Stimulated activated CD8-positive, alpha-beta memory T cell treated with anti-CD3 and anti-CD28 coated beads, Interleukin-15, amount 100 ng/mL, for 4 hours (primary cell): ENCODE measurements at places on chromosomes 7 and 10.

DNA sequence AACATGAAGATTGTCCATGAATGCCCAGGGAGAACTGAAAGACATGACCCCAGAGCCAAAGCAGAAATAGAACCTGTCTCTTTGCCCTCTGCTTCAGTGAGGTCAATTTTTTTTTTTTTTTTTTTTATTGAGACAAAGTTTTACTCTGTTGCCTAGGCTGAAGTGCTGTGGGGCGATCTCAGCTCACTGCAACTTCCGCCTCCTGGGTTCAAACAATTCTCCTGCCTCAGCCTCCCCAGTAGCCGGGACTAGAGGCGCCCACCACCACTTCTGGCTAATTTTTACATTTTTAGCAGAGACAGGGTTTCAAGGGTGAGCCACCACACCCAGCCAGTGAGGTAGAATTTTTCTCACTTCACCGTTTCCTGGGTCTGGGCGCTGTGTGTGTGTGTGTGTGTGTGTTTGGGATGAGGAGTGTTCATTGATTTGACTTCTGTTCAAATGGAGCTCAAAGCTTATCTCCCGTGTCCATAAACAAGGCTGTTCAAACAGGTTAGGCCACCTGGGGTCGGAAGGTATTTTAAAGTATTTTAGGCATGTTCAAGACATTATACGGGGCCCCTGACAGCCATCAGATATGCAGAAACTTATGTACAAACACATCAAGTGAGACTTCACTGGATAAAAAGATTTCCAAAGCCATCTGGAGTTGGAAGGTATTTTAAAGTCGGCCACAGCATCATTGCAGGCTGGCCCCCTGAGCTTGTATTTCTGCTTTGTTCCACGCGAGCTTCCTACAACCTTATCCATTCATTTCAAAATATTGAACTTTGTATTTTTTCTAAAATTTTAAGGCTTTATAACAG, 93.8 kb downstream of the MAP3K8 start:
- DNase-seq = no peak

DNA sequence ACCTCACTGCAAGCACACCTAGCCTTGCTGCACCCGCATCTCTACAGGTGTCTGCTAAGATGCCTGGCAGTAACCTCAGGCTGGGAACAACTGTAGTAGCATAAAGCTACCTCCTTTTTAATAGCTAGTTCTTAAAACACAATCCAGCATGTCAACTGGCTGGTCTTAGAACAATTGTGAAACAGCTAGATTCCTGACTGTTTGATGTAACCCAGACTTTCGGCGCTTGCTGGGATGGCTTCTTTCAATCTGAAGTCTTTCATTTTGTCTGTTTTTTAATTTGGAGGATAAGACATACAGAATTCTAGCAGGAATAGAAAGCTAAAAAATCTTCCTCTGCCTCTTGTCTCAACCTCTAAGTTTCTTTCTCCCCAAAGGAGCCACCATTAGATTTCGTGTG, 59.8 kb downstream of the GSDME start:
- DNase-seq = no peak

GRCh38 chr7:14457568-14458453, 444.7 kb downstream of the DGKB start:
- no peak for DNase-seq

DNA sequence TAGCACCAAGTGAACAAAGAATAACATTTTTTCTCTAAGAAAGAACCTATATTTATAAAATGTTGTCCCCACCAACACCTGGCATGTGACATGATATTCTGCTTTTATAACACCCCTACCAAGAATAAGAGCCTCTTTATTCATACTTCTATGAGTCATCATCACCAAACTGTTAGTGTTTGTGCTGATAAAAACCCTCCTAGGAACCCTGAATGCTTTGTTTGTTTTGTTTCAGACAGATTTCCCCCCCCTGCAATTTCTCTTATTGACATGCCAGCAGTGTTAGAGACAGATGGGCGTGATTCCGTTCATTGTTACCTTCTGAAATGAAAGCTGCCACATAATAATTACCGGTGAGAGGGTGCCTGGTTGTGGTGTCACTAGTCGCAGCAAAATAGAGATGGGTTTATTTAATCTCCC, 651.1 kb downstream of the SORCS1 start:
- no peak for DNase-seq

GRCh38 chr10:13686331-13686752, 99.6 kb downstream of the PRPF18 start:
- no peak for DNase-seq

DNA sequence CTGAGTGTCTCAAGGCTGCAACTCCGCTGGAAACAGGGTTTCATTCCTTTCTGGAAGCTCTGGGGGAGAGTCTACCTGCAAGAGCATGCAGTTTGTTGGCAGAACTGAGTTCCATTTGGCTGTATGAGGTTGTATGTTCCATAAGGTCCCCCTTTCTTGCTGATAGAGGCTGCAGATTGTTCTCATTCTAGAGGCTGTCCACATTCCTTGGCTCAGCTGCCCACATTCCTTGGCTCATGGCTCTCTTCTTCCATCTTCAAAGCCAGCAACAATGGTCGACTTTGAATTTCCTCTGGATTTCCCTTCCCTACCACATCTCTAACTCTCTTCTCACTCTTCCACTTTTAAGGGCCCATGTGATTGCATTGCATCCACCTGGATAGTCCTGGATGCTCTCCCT, 147.3 kb upstream of the CDCA7L start:
- DNase-seq = no peak

- DNase-seq = no peak
Measured at GRCh38 chr10:125002047-125002422, 60.1 kb downstream of the ZRANB1 start.

GRCh38 chr7:31305260-31305659, 35.3 kb downstream of the NEUROD6 start:
- no peak for DNase-seq

GRCh38 chr10:51658000-51658399, 41.4 kb downstream of the CSTF2T start:
- DNase-seq = no peak

GRCh38 chr7:148906707-148907498, 22.8 kb upstream of the EZH2 start:
- no peak for DNase-seq

DNA sequence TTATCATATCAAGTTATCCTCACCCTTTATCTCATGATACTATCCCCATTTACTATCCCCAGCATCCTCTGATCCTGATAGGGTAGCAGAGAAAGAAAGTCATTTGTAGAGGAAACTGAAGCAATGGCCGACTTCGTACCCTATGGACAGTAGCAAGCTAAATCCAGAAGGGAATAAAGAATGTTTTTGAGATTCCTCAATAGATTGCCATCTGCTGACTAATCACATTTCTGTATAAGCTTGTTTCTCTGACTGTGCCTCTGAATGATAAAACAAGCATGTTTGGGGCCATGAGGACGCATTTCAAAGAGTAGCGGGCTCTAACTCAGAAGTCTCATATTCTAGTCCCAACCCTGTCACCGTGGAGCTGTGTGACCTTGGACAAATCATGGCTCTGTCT, 13.2 kb upstream of the FAM107B start:
- no peak for DNase-seq

DNA sequence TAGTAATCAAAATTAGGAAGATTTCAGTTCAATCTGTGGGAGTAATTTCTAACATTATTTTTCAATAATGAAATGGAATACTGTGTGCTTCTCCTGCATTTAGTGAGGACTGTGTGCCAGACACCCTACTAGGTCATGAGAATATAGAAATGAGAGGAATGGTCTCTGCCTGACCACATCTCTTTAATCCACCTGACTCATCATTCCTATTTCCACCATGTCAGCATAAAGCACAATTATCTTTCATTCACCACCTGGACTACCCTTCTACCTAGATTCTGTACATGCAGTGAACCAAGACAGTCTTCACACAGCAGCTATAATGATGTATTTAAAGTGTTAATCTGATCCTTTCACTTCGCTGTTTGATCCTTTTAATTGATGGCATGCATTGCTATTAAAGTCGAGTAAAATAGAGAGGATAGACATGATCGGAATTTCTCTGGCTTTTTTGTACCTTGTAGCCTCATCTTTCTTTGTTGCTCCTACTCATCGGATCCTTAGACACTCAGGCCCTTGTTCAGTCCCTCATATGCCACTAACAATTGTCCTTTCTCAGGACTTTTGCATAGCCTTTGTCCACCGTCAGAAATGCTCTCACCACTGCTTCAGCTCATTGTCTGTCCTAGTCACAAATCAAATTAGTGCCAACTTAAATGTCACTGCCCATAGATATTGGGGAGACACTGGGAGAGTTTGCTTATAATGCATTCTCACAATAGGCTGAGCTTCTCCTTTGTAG, 1037.1 kb downstream of the REEP3 start:
- no peak for DNase-seq

DNA sequence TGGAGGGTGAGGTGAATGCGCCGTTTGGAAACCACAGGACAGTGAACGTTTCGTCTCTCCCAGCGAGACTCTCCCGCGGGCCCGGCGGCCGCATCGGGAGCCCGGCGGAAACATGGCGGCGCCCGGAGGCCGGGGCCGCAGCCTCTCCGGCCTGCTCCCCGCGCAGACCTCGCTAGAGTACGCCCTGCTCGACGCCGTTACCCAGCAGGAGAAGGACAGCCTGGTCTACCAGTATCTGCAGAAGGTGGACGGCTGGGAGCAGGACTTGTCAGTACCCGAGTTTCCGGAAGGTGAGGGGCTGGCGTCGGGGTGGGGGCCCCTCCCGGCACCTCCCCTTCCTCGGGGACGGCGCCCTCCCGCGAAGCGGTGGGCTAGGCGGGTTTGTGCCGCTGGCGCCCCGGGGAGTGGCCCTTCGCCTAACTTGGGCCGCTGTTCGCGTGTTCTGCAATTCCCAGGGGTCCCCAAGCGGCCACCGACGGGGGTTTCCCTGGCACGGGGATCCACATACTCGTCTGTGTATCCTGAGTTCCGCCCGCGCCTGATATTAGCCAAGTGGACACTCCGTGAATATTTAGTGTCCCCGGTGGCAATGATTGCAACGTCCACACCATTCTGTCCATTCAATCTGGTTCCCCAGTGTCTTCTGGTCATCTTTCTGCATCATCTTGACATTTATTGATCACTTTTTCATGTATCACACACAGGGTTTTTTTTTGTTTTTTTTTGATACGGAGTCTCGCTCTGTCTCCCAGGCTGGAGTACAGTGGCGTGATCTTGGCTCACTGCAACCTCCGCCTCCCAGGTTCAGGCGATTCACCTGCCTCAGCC, 514 bp downstream of the NHLRC2 start:
- peak; percentile 3 for DNase-seq

DNA sequence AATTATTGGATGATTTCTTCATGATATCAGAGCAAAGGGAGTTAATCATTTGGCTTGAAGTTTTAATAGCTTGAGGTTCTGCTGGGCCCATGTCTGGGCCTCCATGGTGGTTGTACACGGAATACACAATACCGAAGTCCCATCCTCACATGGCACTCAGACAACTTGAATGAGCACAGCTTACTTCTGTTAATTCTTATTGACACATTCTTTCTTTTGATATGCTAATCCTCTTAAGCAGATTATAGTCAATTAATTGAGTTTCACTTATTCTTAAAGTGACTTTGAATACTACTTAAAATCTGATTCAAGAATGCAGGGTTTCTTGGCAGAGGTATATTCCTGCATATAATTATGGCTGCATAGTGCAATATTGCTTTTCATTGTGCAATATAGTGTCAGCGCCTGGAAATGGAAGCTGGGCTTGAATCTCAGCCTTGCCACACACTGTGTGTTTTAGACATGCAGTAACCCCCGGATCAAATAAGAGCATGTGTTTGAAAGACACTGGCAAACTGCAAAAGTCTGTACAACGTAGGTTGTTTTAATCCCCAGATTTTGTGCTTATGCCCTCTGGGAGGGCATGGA, 543.5 kb upstream of the ADARB2 start:
- no peak for DNase-seq

GRCh38 chr10:114928818-114929217, 9.2 kb upstream of the TRUB1 start:
- DNase-seq = no peak

GRCh38 chr7:134602881-134603451, 43.7 kb upstream of the BPGM start:
- DNase-seq = no peak

DNA sequence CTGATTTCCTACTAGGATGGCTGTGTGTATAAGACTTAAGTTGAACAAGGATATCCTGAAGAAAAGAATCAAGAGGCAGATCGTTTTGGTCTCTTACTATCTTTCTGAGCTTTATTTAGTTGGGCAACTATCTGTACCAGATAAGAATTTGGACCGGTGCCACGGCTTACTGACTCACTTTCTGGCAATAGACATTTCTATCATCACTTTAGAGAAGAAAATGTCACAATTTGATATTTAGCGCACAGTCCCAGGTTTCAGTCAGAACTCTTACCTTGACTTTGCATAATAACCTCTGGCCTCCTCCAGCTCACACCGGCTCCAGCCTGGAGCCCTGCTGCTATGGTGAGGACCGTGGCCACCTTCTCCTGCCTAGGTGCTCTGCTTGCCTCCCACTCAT, 218.2 kb upstream of the MDFIC start:
- no peak for DNase-seq

DNA sequence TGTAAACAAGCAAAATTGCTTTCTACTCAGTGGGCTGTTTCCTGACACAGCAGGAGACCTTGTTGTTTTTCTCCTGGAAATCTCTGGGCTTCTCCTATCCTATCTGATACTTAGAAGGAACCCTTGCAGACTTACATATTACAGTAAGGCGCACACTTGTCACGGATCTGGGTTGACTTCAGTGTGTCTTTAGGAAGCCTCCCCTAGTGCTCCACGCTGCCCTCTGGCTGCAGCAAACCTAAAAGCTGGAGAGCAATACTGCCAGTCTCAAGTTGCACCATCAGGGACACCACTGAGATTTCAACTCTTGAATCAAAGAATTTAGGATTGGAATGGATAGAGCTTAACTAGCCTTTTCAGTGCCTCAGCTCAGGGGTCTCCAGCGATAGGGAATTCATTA, 495.3 kb downstream of the LRMDA start:
- DNase-seq = no peak

DNA sequence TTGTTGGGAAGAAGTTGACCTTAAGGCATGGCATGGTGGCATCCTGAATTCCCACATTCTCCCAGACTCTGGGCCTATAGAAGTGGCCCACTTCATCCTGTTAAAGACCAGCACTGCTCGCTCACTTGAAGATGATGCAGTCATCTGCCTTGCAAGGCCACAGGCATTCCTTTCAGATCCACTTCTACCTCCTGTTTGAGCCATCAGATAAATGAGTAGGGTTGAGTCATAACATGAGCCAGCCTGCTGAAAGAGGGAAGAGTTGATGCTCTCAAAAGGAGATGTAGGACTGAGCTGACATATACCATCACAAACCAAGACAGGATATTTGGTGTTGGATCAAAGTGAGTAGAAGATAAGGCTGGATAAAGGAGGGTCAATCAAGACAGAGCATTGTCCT, 1.5 kb upstream of the EBLN1 start:
- DNase-seq = no peak

- DNase-seq = no peak
Measured at GRCh38 chr7:112334366-112334765, 115.9 kb upstream of the IFRD1 start.
